Trophoblast cell (in vitro differentiated cells and primary cell): ENCODE measurements at places on chromosomes 5 and 9.

DNA sequence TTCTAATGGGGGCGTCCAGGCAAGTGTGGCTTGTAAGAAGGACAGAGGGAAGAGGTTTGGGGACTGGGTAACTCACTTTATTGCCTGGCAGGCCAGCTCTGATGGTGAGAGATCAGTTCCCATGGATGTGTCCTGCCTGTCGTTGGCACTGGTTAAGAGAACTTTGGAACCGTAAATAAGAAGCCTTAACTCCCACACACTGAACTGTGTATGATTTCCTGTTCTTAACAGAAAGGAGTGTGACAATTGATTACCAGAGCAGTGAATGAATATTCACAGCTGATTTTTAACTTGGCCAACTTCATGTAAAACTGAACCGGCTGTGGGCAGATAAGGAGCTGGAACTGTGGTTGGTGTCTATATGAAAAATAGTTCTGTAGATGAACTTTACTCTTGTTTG, 63.2 kb downstream of the MEGF10 start:
- H3K4me1 ChIP-seq: no peaks in the 10 kb centered on the region
- no peak overlapping the region for H3K27ac ChIP-seq
- no peak for DNase-seq
- H3K36me3 ChIP-seq: no peaks in the 10 kb centered on the region

GRCh38 chr5:126939887-126940286, 90.5 kb downstream of the MARCHF3 start:
- no peak overlapping the region for H3K4me3 ChIP-seq
- no peak overlapping the region for H3K27ac ChIP-seq
- no peaks in the 10 kb centered on the region for H3K36me3 ChIP-seq
- H3K4me1 ChIP-seq: peaks cover 2% of the 10 kb centered on the region

DNA sequence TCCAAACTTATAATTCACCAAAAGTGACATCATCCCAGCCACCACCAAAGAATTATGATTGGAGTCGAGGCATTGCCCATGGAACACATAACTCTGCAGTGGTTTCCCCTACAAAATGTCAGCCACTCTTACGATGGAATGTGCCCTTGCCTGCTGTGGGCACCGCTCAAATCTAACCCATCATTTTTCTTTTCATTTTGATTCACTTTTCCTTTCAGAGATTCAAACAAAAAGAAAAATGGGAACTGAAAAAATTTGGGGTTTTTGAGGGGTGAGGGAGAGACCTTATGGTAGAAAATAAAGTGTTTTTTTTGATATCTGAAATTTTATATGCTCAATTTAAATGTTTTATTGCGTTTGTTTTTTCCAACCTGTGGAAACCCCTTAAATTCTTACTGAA, 28.1 kb downstream of the SMARCA2 start:
- H3K4me3 ChIP-seq: no peak overlapping the region
- peaks cover 21% of the 10 kb centered on the region for H3K36me3 ChIP-seq
- H3K27me3 ChIP-seq: no peaks in the 10 kb centered on the region
- DNase-seq: no peak
- H3K4me1 ChIP-seq: peaks cover 10% of the 10 kb centered on the region

GRCh38 chr5:98663521-98663920, 109.9 kb upstream of the RGMB start:
- no peaks in the 10 kb centered on the region for H3K27me3 ChIP-seq
- H3K4me3 ChIP-seq: no peak overlapping the region
- no peaks in the 10 kb centered on the region for H3K4me1 ChIP-seq
- H3K36me3 ChIP-seq: no peaks in the 10 kb centered on the region

DNA sequence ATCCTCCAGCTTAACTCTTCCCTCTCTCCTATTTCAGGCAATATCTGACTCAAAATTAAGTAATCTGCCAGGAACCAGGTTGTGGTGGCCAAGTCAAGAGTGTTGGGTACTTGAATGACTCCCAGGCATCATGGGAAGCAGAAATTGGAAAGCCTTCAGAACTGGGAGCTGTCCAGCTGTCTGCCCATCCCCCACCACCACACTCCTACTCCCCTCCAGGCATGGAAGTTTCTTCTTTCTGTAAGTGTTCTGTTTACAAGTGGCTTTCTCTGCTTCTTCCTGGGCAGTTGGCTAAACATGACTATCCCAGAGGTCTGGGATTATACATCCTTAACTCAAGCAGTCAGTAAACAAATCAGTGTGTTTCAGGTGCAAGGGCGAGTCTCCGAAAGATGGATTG, 14.6 kb upstream of the PBX3 start:
- H3K27ac ChIP-seq: no peak overlapping the region
- no peaks in the 10 kb centered on the region for H3K27me3 ChIP-seq
- H3K4me1 ChIP-seq: peaks cover 4% of the 10 kb centered on the region
- H3K36me3 ChIP-seq: no peaks in the 10 kb centered on the region

- H3K27me3 ChIP-seq: no peaks in the 10 kb centered on the region
- H3K4me1 ChIP-seq: no peaks in the 10 kb centered on the region
- no peak overlapping the region for H3K27ac ChIP-seq
- no peaks in the 10 kb centered on the region for H3K36me3 ChIP-seq
- H3K4me3 ChIP-seq: no peak overlapping the region
- DNase-seq: peak; percentile 68
Observed at GRCh38 chr5:115869256-115869795, 27.6 kb downstream of the AP3S1 start.

GRCh38 chr9:94222870-94223269, 36.2 kb upstream of the ZNF169 start:
- H3K4me1 ChIP-seq: no peaks in the 10 kb centered on the region
- no peak for DNase-seq
- H3K36me3 ChIP-seq: no peaks in the 10 kb centered on the region
- H3K4me3 ChIP-seq: no peak overlapping the region
- no peak overlapping the region for H3K27ac ChIP-seq

GRCh38 chr9:27162045-27162444, 53.0 kb downstream of the TEK start:
- no peaks in the 10 kb centered on the region for H3K27me3 ChIP-seq
- no peak overlapping the region for H3K27ac ChIP-seq
- H3K4me3 ChIP-seq: no peak overlapping the region
- no peak for DNase-seq
- peaks cover 4% of the 10 kb centered on the region for H3K4me1 ChIP-seq
- H3K36me3 ChIP-seq: no peaks in the 10 kb centered on the region

DNA sequence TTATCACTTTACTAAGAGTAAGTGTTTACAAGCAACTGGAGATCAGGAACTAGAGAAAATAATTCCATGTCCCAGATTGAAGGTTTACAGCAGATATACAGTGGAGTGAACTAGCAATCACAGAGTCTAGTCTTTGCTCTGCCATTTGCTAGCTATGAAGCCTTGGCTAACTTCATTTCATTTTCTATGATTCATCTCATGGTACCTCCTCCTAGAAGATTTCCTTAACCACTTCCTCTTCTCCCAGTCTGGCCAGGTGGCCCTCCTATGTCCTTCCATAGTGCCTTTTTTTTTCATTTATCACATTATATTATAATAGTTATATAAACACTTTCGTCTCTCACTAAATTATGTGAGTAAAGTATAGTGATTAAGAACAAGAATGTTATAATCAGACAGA, 52.1 kb downstream of the GRIA1 start:
- no peak overlapping the region for H3K27ac ChIP-seq
- no peaks in the 10 kb centered on the region for H3K27me3 ChIP-seq
- H3K36me3 ChIP-seq: no peaks in the 10 kb centered on the region
- DNase-seq: no peak

DNA sequence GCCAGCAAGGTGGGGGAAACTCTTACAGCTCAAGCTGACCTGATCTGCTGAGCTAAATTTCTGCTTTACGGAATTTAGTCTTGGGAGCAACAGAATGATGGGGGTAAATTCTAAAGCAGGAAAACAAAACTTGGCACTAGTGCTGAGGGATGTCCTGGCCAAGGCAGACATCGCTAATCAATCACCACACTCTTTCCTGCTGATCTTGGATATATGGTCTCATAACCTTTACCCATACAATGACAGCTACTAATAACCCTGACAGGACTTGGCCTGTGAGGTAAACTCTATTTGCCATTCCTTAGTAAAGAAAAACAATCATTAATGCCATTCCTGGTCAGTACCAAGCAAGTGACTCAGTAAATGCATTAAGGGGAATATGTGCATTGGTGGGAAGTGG, 51.5 kb downstream of the PPARGC1B start:
- H3K27me3 ChIP-seq: no peaks in the 10 kb centered on the region
- no peaks in the 10 kb centered on the region for H3K36me3 ChIP-seq
- H3K27ac ChIP-seq: no peak overlapping the region
- H3K4me1 ChIP-seq: peaks cover 2% of the 10 kb centered on the region
- no peak overlapping the region for H3K4me3 ChIP-seq
- DNase-seq: no peak

- H3K27me3 ChIP-seq: no peaks in the 10 kb centered on the region
- no peaks in the 10 kb centered on the region for H3K36me3 ChIP-seq
- DNase-seq: no peak
- H3K4me3 ChIP-seq: no peak overlapping the region
- H3K27ac ChIP-seq: no peak overlapping the region
Observed at GRCh38 chr9:115141612-115142011, 23.7 kb upstream of the TNC start.

GRCh38 chr5:171614971-171615653, 170.5 kb upstream of the SMIM23 start:
- peaks cover 3% of the 10 kb centered on the region for H3K27me3 ChIP-seq
- no peak overlapping the region for H3K4me3 ChIP-seq
- no peaks in the 10 kb centered on the region for H3K4me1 ChIP-seq
- H3K27ac ChIP-seq: no peak overlapping the region
- no peaks in the 10 kb centered on the region for H3K36me3 ChIP-seq
- peak; percentile 23 for DNase-seq

DNA sequence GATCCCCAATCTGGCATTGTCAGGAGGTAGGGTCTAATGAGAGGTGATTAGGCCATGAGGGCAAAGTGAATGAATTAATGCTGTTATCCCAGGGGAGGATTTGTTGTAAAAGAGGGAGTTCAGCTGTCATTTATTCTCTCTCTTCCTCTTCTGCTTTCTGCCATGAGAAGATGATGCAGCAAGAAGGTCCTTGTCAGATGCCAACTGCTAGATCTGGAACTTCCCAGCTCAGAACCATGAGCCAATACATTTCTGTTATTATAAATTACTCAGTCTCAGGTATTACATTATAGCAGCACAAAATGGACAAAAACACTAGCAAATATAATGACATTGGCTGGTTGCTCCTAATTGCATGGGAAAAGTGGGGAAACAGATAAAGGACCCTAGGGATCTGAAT, 15.6 kb upstream of the BICD2 start:
- H3K27ac ChIP-seq: no peak overlapping the region
- H3K36me3 ChIP-seq: no peaks in the 10 kb centered on the region
- H3K4me3 ChIP-seq: no peak overlapping the region
- no peaks in the 10 kb centered on the region for H3K4me1 ChIP-seq
